ENCODE measurements at places on chromosomes 6 and 20. TPM values are rescaled to one million over a fixed set of nuclear protein-coding genes. Genes with fewer than 3 reads are reported as not detected.

Gene PHACTR2
- 32.8 TPM for total RNA-seq

DNA sequence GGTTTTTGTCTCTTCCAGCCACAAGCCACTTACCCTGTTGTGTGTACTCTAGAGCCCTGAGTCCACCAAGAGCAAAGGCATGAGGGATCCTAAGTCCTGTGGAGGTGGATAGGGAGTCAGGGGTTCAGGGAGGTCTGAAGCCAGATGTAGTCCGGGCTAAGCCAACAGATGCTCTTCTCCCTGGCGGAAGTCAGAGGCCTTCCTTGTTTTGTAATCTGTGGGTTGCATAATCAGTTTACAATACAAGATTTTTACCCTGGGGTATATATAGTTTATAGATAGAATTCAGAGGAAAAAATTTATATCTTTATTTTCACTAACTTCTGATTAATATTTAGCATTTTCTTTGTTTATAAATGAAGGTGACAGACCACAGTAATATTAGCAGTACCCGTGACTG is 9.2 kb downstream of the LAMP5 start:
- no peak for DNase-seq

- DNase-seq: peak; percentile 90
These were observed 30.6 kb downstream of the COL11A2 start for GRCh38 chr6:33161354-33162331.

- no peak for DNase-seq
These were observed 25.9 kb upstream of the AIG1 start for GRCh38 chr6:143034689-143035334.

DNA sequence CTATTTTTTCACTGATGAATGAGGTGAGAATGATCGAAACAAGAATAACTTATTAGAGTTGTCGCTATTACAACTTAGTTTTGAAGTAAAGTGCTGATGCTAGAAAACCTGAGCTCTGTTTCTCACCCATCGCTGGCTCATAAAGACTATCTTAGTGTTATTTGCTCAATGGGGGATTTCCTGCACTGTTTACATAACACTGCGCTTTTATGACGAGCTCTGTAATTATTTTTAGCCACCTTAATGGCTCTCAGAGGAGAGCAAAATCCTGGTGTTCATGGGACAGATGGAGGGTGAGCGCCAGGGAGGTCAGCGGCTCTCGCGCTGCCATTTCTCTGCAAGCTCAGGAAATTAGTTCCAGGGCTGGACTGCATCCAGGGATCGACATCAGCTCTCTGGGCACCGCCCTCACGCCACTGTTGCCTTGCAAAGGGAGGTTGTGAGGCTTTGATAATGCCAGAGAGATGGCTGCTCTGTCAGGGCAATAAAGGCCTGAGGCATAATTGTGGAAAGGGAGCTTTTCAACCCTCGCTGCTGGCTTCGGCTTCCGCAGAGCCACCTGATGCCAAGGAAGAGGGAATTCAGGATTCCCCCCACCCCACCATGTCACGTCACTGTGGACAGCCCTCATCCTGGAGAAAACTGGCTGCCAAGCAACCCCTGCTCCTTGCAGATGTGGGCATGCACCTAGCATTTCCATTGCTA is 72.0 kb downstream of the DACT2 start:
- peak; percentile 64 for DNase-seq

DNA sequence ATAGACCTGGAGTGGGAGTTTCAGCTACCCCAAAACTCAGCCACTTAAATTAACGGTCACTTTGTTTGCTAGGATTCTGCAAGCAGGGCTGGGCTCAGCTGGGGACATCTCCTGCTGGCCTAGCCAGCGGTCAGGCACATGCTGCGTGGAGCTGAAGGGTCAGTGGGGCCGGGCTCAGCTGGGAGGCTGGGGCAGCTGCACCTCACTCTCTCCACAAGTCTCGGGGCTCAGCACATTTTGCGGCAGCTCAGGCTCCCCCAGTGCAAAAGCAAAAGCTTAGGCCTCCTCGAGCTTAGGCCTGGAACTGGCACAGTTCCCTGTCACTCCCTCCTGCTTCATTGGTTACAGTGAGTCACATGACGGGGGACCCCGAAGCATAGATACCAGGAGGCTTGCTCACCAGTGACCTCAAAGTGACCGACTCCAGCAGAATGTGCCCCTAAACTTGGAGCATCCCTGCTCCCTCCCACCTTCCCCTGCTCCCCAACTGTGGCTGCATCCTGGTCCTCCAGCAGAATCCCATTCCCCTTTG is 80.6 kb upstream of the CST7 start:
- no peak for DNase-seq

Gene LYRM4
- 16.1 TPM for total RNA-seq

GRCh38 chr20:46215913-46216707 is 92.2 kb downstream of the CDH22 start:
- DNase-seq: peak; percentile 17

Gene SLC22A7
- total RNA-seq: not detected

DNA sequence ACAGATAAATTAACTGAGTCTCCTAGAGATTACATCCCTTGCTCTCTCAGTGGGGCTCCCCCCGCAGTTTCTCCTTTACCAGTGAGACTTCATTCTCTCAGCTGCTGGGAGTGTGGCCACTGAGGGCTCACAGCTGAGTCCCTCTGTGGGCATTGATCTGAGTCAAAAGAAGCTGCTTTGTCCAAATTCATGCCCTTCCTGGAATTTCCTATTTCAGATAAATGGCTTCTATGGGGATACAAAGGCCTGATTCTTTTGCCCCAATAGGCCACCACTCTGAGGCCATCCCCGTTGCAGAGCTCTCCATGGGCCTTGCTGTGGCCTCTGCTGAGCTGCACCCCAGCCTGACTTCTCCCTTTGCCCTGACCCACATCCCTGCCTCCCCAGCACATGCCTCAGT is 10.0 kb downstream of the CST5 start:
- no peak for DNase-seq

DNA sequence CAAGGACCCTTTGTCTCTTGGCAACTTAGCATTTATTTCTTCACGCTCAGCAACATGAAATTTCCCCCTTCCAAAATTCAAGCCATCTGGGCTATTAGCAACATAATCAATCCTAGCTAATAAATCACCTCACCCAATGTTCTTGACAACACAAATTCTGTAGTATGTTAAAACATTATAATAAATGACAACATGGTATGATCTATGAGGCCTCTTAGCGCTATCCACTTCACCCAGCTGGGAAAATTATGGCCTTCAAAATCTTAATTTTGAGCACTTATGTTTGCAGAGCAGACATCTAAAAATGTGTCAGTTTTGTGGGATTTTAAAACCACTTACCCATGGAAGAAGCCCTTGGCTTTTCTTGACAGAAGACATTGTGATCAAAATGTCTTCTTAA is 181.9 kb downstream of the HDGFL1 start:
- no peak for DNase-seq

DNA sequence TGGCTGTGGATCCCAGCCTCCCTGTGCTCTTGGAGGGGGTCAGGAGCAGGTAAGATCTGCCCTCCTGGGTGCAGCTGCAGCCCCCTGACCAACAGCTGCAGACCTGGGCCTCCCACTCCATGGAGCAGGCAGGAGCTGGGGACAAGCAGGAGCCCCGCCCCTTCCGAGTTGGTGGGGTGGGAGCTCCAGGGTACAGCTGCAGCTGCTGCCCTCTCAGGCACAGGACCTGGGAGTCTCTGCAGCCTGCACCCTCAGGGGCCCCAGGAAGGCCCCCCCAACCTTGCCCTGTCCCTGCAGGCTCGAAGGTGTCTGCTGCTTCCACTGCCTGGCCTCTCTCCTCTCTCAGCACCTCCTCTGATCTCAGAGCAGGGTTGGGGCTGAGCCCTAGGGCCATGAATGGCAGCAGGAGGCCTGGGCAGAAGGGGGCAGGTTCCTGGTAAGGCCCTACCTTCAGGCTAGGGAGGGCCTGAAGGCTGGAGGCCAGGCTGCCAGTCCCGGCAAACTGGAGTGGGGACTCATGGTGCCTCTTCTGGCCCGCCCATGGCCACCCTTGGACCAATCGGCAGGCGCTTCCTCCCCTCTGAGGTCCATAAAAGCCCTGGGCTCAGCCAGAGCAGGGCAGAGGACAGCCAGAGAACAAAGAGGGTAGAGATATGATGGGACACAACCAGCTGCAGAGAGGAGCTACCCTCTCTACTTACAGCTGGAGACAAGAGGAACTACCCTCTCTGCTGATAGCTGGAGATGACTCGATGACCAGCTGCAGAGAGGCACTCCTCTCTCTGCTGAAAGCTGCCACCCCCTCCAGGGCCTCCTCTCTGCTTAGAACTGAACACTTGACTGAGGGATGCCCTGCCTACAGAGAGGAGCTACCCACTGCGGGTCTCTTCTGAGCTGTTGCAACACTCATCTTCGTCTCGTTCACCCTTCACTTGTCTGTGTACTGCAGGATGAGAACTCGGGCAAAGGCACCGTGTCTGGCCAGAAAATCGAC is 7.8 kb upstream of the PACSIN1 start:
- no peak for DNase-seq

Gene EFCAB8
- not detected for total RNA-seq

- no peak for DNase-seq
These were observed 85.4 kb downstream of the KLHL32 start for GRCh38 chr6:97009781-97010492.

- no peak for DNase-seq
These were observed 23.0 kb upstream of the MRPS18A start for GRCh38 chr6:43710576-43710975.

DNA sequence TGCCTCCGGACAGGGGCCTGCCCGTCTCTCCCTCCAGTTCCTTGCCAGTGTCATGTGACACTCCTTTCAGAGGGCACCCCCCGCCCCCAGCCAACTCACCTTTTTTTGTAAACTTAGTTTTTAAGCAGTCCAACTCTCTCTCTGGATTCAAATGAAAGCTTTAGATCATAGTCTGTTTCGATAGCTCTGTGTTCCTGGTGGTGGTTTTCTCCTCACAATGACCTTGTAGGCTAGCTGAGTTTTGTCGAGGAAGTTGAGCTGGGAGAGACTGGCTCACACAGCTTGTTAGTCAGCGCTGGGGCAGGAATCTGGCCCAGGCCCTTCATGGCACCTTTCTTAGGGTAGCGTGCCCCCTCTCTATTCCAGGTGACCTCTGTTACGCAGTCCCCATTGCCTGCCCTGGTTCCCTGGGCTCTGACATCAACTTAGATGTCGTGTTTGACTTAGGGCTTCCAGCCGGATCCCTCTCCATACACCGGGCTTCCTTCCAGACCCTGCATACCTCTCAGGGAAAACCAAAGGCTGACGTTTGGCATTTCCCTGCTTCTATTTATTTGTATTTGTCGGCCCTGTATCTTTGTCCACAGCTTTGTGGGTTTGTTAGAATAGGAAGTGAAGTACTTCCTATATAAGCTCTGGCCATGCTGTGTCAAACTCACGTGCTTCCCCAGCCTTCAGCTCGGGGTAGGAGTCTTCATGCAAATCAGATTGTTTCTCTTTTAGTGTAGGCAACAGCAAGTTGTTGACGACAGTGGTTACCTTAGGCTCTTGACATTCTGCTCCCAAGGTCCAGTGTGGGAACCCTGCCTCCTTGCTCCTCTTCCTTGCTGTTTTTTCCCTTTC is 12.7 kb downstream of the IGF2R start:
- DNase-seq: peak; percentile 58

Gene EIF6
- 44.4 TPM for total RNA-seq

Gene TMEM170B
- total RNA-seq: 20.0 TPM

DNA sequence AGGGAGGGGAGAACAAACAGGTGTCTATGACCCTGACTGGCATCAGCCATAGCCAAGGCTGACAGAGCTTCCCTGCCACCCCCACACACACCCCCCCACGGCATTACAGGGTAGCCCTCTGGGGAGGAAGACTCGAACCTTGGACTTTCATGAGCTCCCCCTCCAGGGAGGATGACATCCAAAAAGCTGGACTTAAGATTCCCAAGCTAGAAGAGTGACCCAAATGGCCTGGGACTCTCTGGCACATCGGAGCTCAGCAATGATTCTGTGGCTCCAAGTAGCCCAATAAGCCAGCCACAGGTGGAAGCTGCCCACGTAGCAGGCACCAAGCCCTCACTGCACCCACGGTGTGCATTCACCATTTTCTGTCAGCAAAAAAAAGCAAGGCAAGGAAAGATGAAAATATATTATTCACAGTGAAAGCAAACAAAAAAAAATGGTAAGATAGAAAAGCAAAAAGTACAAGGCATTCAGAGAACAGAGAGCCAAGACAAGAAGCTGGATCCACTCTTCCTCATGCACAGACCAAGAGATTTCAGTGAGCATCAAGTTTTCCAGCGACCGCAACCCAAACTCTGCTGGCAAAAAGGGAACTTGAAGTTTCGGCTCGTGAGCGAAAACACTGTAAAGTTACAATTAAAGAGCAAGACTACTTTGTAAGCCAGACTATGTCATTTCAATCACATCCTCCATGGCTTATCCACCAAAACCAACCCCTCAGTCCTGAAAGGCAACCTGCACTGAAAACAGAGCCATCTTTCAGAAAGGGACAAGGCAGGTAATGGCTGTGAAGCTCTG is 10.9 kb downstream of the JAG1 start:
- no peak for DNase-seq

Gene E2F1
- total RNA-seq: 1.3 TPM

Gene VEGFA
- total RNA-seq: 266 TPM

- DNase-seq: no peak
These were observed 211.1 kb downstream of the BMP7 start for GRCh38 chr20:57055345-57055744.

GRCh38 chr6:111276736-111277135 is 189.4 kb downstream of the SLC16A10 start:
- DNase-seq: no peak

GRCh38 chr20:51172558-51173428 is 149.9 kb upstream of the KCNG1 start:
- no peak for DNase-seq

GRCh38 chr20:34683667-34684066 is 6.8 kb upstream of the PIGU start:
- no peak for DNase-seq

DNA sequence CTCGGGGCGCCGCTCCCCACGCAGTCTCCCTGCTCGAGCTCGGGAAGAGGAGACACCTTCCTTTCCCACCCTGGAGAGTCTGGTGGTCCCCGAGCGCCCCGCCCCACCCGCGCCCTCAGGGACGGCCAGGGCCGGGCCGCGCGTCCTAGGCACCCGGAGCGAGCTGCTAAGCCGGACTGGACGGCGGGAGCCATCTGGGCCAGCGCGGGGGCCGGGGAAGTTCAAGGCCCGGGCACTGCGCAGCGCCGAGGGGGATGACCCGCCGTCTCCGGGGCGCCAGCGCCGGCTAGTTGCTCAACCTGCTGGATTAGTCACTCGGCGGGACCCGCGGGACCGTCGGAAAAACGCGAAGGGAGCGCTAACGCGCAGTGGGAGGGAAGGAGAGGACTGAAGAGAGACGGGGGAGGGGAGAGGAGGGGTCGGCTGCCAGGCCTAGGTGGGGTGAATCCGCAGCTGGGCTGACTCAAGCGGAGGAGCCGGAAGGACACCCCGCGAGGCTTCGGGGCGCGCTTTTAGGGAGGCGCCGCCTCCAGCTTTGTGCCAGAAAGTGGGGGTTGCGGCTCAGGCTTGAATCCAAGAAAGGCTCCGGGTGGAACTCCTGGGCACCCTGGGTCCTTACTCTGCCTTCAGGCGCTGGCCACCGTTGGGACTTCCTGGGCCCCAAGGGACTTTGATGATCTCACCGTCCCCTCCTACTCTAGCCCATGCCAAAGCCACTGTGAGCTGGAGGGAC is 75.7 kb upstream of the FOXP4 start:
- DNase-seq: peak; percentile 75

Gene ZBTB22
- 11.4 TPM for total RNA-seq
